Liver (tissue), 10 donors: ENCODE measurements at places on chromosomes 12 and 14. TPM values are rescaled to one million over a fixed set of nuclear protein-coding genes. Genes with fewer than 3 reads are reported as not detected.

Gene OR4E2
- not detected for total RNA-seq

Gene ACVRL1
- 7.5 TPM for total RNA-seq

Gene DNAJC22
- total RNA-seq = 49.4 TPM

Gene DPF3
- total RNA-seq = 23.2 TPM

Gene RNU7-1
- total RNA-seq = not detected

Gene KLRF1
- total RNA-seq = 0.56 TPM

Gene DIO3
- 0.17 TPM for total RNA-seq

Gene NEUROD4
- not detected for total RNA-seq

Gene PLEKHD1
- total RNA-seq = 0.05 TPM

Gene PRKD1
- 1.1 TPM for total RNA-seq

Gene NKX2-1
- total RNA-seq = not detected

Gene CLEC6A
- not detected for total RNA-seq

Gene LBHD2
- 0.47 TPM for total RNA-seq

Gene OR6C2
- total RNA-seq = not detected

Gene RNF212B
- total RNA-seq = 0.51 TPM

Gene PTCSC3
- not detected for total RNA-seq

Gene CCDC196
- total RNA-seq = 5.4 TPM

Gene RD3L
- 0.09 TPM for total RNA-seq

Gene ABHD4
- 12.3 TPM for total RNA-seq

Gene LHX5
- not detected for total RNA-seq

Gene KRT72
- not detected for total RNA-seq

Gene TAS2R9
- total RNA-seq = not detected

Gene PMCH
- not detected for total RNA-seq

Gene DAAM1
- 20.9 TPM for total RNA-seq

Gene FANCM
- total RNA-seq = 3.7 TPM
